Fibroblast of upper back skin (primary cell): ENCODE measurements at places on chromosomes 12 and 14.

GRCh38 chr12:92485351-92486348 is 217.1 kb upstream of the PLEKHG7 start:
- no peak for DNase-seq

DNA sequence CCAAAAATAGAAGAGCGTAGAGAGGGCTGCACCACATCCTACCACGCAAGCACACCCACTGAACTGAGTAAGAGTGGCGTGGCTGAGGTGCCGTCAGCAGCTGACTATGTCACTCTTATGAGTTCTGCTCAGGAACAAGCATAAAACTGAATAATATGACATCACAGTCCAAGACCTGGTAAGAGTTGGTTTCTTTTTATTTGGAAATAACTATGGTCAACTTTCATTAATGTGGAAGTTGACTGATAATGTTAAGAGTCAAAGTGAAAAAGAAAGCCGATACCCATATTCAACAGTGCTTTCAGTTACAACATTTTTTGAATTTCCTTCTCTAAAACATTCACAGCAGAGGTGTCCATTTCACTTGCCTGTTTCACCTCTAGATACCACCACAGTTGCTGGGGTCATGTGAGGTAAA is 44.6 kb downstream of the GNS start:
- no peak for DNase-seq

DNA sequence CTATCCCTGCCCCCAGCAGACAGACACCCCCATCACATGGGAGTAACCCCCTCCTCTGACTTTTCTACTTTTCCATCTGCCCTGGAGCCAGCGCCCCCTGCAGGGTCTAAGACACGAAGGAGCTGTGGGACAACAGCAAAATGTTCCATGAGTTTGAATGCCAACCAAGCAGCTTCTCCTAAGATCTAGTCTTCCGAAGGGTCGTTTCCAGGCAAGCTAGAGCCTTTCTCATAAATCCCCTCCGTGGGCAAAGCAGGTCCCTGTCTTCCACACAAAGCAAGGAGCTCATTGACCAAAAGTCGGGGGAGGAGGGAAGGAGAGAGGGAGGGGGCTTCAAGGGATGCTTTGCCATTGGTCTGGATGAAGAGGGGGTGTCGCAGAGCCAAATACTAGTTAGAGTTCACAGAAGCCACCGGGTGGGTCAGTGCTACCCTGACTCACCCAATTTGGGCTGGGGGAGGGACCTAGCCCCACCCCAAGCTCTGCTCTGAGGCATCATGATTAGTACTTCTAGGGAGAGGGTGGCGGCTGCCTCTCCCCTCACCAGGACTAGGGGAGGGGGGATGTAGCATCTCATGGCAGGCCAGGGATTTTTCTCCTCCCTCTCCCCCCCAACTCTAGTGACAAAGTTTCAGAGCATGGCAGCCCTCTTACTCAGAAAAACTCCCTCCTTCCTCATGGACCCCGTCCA is 1.6 kb downstream of the MSI1 start:
- DNase-seq: no peak

DNA sequence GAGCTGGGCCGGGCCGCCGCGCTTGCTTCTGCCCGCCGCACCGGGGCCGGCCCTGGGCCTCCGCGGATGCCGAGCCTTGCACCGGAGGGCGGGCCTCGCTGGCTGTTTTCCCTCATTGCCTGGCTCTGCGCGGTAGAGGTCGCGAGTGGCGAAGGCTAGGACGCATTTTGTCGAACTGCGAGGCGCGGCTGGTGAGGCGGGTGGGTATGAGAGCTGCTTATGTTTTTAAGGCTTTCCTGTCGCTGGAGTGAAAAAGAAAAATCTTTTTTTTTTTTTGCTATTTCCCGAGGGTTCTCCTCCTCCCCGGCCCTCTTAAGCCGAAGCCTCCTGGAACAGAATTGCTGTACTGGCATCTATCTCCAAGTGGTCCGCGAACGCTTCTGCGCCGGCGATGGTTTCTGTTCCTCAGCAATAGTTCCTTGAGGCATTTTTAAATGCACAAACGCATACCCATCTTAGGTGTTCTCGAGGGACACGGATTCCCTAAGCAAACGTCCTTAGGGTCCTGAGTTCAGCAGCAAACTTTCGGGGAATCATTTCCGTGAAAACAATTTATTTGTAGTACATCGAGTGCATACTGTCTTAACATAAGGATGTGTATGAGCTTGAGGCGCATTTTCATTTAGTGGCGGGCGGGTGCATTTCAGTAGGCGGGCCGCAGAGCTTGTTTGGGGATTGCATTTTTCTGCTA is 631 bp downstream of the RESF1 start:
- DNase-seq: peak; percentile 34

DNA sequence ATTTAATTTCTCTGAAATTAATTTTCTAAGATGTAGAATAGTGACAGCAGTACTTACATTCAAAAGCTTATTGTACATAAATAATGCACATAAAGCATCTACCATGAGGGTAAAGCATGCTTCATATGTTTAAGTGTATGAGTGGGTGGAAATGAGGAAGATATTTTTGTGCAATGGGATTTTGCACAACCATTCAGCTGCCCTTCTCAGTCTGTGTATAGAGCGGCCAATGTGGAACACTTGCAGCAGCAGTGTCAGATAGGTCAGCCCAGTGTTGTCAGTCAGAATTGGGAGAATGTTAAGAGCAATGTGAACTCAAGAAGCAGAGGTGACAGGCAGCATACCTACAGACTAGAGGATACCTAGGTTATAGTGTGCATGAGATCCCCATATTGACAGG is 72.5 kb upstream of the ATP2B1 start:
- DNase-seq: no peak
